ENCODE measurements at places on chromosomes 5 and 9. TPM values are rescaled to one million over a fixed set of nuclear protein-coding genes. Genes with fewer than 3 reads are reported as not detected.

CDX1 gene
- not detected for total RNA-seq

KIF24 gene
- total RNA-seq, result 3.1 TPM

SEMA6A gene
- total RNA-seq, result 2.0 TPM

NUP214 gene
- total RNA-seq, result 22.9 TPM

HSPB3 gene
- total RNA-seq, result not detected

TAF11L5 gene
- not detected for total RNA-seq

TMC1 gene
- 0.13 TPM for total RNA-seq

C1QTNF3 gene
- not detected for total RNA-seq

ZSWIM6 gene
- 5.7 TPM for total RNA-seq

FAM221B gene
- total RNA-seq, result not detected

MARCOL gene
- total RNA-seq, result not detected

AIF1L gene
- total RNA-seq, result 19.2 TPM

SUSD1 gene
- 29.2 TPM for total RNA-seq

FOXI1 gene
- total RNA-seq, result not detected

PFN3 gene
- not detected for total RNA-seq

RPL35 gene
- 2,608 TPM for total RNA-seq

GABRB2 gene
- total RNA-seq, result not detected

PCDHGA12 gene
- 4.7 TPM for total RNA-seq

IL4 gene
- not detected for total RNA-seq

ZBTB5 gene
- total RNA-seq, result 7.3 TPM

EQTN gene
- total RNA-seq, result not detected

SOHLH1 gene
- not detected for total RNA-seq

TCF7 gene
- 0.20 TPM for total RNA-seq

DAP gene
- total RNA-seq, result 32.6 TPM

ODF2 gene
- total RNA-seq, result 29.8 TPM

FGF1 gene
- not detected for total RNA-seq

BTNL8 gene
- not detected for total RNA-seq

ADRA1B gene
- total RNA-seq, result 1.3 TPM

RUSC2 gene
- total RNA-seq, result 47.0 TPM

PCDHGC5 gene
- 0.20 TPM for total RNA-seq

C7 gene
- not detected for total RNA-seq

PHYKPL gene
- 25.8 TPM for total RNA-seq

FBXW5 gene
- 202 TPM for total RNA-seq

NPR3 gene
- 0.05 TPM for total RNA-seq

IFNA2 gene
- not detected for total RNA-seq

ADAMTS2 gene
- total RNA-seq, result 0.30 TPM

PCSK1 gene
- 2.8 TPM for total RNA-seq

DCTN4 gene
- total RNA-seq, result 34.0 TPM

SLC34A3 gene
- not detected for total RNA-seq

FGF10 gene
- total RNA-seq, result not detected

ENTREP1 gene
- total RNA-seq, result 3.3 TPM

C5orf58 gene
- not detected for total RNA-seq

TUSC1 gene
- 11.8 TPM for total RNA-seq

SYK gene
- total RNA-seq, result not detected

PALM2AKAP2 gene
- 0.05 TPM for total RNA-seq

QSOX2 gene
- 15.5 TPM for total RNA-seq

Measured in mammary microvascular endothelial cell (primary cell).